ENCODE measurements at places on chromosomes 7 and 10.
A peak's percentile ranks its signal among the peaks of the same experiment; 100 is the strongest.

GRCh38 chr7:146961617-146962016 lies 845.0 kb downstream of the CNTNAP2 start:
- no peak for DNase-seq

GRCh38 chr10:73585327-73585726 lies 5.8 kb downstream of the USP54 start:
- no peak for DNase-seq

DNA sequence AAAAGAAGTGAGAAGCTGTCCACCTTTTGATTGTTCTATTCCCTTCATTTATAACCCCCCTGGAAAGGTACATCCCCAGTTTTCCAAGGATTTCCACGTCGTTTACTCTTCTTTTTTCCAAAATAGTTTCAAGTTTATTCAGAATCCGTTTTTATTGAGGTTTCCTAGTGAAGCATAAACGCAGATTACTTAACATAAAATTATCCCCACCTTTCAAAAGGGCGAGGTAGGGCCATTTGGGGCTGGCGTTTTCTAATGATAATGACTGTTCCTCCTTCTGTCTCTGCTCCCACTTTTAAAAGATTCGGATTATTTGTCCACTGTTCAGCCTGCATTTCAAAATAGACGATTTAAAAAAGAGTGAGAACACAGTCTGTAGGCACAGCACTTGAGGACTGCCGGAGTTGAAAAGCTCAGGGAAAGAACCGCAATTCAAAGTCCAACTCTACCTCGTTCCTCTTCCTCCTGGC lies 165.2 kb upstream of the PPP1R3A start:
- DNase-seq, result no peak

DNA sequence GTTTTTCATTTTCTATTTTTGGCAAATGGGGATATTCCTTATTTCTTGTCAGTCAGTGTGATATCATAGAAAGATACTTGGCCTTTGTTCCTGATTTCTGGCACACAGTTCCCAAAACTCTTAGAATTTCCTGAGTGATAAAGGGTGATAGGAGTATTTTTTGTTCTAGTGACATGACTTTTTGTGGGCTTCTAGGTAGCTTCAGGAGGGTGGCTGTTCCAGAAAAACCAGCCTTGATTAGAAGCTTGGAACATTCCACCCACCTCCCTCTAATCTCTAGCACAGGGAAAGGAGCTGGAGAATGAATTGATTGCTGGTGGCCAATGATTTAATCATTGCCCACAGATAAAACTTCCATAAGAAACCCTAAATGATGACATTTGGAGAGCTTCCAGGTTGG lies 17.2 kb upstream of the BPGM start:
- DNase-seq, result no peak

GRCh38 chr7:93558705-93559614 lies 15.6 kb downstream of the CALCR start:
- no peak for DNase-seq

DNA sequence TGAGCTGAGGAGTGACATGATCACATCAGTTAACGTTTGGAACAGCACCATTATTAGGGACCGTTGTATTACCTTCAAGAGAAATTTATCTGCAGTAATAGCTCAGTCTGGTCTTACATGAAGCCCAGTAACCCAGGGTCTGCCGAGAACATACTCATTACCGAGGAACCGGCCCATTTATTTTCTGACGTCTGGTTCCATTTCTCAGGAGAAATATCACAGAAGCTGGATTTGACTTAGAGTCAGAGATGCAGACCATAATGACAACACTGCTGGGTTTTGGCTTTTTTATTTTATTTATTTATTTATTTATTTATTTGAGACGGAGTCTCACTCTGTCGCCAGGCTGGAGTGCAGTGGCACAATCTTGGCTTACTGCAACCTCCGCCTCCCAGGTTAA lies 163.1 kb downstream of the CCDC3 start:
- no peak for DNase-seq

GRCh38 chr10:77533146-77533886 lies 104.3 kb downstream of the KCNMA1 start:
- no peak for DNase-seq

- peak; percentile 77 for DNase-seq
These were observed 129.3 kb downstream of the PKD1L1 start for GRCh38 chr7:47818796-47819606.

DNA sequence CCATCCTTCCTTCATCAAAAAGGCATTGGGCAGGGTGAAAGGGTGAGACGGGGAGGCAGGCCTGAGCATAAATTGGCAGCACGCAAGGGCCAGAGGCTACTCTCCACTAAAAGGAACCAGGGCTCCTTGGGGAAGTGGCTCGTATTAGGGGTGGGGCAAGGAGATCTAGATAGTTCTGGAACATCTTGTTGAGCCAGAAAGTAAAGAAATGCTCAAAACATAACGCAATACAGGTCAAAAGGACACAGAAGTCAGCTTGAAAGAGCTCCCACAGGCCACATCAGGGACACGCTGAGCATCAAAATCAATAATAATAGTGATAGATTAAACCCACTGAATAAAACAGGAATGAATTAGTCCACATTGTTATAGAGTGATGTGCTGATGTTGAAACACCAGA lies 203.1 kb downstream of the ELMO1 start:
- DNase-seq, result no peak

DNA sequence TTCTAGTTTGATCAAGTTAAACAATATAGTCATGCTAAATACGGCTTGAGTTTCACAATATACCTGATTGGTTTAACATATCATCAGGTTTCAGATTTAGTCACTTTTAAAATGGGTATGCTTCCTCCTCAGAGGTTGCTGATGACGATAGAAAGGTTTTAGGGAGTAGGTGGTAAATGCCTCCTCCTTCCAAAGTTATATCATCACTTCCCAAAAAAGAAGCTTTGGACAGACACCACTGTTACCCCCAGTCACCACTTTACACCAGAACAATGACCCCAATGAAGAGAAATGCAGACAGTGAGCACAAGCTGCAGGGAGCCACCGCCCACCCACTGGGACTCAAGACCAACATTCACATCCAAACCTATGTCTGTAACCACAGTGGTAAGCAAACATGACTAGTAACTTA lies 244.6 kb downstream of the SORCS1 start:
- no peak for DNase-seq
